ENCODE measurements at places on chromosomes 5 and 9.

GRCh38 chr9:90870621-90871326 is 69.2 kb downstream of the SYK start:
- peak; percentile 46 for DNase-seq

DNA sequence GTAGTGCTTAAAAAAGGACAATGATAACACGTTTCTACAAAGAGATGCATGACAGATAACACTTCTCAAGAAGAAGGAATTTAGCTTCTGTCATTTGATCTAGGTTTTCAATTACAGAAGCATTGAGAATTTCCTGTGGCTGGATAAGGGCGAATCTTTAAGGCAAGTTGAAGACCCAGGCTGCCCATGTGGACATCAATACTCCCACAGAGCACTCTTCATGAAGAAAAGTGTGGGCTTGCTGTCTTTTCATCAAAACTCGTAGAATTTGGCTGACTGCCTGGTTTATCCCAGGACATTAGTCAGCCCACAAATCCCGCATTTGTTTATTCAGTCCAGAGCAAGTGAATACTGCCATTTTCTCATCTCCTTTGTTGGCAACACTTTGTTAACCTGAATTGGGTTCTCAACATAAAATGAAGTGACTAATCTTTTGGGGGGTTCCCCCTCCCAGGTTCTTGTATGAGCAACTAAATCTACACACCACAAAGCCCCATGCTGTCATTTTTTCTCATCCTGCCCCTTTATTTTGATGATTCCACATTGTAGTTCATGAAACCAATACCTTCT is 43.4 kb upstream of the CDKN2B start:
- DNase-seq, result peak; percentile 50

- no peak for DNase-seq
These were observed 27.7 kb downstream of the PKD2L2 start for GRCh38 chr5:137916923-137917322.

GRCh38 chr5:145636371-145636770 is 198.8 kb downstream of the PRELID2 start:
- DNase-seq, result no peak

DNA sequence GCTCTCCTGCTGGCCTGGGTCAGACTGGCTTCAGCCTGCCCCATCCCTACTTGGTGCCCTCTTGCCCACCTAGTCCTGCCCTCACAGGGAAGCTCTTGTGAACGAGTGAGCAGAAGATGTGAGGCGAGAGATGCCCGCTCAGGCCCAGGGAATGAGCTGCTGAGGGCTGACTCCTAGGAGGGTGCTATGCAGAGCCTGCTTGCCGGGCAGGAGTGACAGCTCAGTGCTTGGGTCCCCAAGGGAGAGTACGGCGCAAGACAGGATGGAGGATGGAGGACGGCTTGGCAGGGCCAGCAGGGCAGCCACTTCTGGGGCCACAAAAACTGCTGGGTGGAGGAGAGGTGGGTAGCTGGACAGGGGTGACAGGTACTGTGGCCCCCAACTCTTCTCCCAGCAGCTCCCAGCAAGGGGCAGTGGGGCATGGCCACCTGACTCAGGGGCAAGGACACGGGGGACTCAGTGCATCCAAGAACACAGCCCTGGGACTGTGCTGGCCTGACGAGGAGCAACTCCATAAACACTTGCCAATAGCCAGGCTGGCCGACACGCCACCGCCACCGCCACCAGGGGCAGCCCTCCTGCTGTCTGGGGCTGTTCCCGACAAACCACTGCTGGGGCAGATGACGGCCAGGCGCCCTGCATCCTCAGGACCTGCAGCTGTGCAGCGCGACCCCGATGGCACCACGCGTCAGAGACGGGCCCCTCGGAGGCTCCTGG is 55.6 kb upstream of the UBAC1 start:
- no peak for DNase-seq

DNA sequence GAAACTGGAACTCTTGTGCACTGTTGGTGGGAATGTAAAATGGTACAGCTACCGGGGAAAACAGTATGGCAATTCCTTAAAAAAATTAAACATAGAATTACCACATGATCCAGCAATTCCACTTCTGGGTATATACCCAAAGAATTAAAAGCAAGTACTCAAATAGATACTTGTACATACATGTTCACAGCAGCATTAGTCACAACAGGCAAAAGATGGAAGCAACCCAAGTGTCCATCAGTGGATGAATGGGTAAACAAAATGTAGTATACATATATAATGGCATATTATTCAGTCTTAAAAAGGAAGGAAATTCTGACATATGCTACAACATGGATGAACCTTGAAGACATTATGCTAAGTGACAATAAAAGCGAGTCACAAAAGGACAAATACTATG is 7.4 kb upstream of the SLC22A5 start:
- no peak for DNase-seq

GRCh38 chr5:149063017-149063687 is at the start of gene SH3TC2:
TSS of gene SH3TC2 (minus strand) at chr5:149063062. CDS start at chr5:149063022, 40 bp downstream.
- DNase-seq, result peak; percentile 87

GRCh38 chr5:116410336-116410890 is 164.2 kb downstream of the SEMA6A start:
- no peak for DNase-seq

DNA sequence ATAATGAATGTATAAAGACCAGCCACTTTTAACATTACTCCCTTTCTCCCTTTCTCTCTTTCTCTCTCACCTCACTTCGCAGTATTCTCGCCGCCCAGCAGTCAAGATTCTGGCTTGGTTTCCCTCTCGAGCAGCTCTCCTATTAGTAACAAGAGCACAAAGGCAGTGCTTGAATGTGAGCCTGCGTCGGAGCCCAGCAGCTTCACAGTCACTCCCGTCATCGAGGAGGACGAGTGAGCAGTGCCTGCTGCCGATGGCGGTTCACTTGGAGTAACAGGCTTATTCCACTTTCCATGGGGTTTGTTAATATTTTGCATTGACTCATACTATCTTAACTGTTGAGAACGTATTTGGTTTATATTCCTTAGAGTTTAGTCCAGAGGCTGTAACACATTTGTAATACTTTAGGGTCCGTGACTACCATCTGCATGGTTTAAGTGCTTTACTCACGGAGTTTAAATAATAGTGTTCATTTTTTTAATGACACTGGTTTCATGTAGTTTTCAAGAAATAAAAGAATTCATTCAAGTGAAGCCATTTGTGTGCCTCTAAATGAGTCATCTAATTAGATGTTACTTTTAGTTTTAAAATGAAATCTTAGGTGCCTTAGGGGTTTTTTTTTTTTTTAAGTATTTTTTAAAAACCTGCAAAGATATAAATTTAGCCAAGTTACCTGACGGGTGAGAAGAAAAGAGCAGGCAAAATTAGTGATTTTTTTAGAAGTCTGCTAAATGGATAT is 8.4 kb upstream of the DMRT3 start:
- no peak for DNase-seq

- no peak for DNase-seq
These were observed 109.8 kb downstream of the NR6A1 start for GRCh38 chr9:124661271-124661670.

GRCh38 chr5:134136771-134137170 is 22.3 kb downstream of the TCF7 start:
- DNase-seq, result no peak

DNA sequence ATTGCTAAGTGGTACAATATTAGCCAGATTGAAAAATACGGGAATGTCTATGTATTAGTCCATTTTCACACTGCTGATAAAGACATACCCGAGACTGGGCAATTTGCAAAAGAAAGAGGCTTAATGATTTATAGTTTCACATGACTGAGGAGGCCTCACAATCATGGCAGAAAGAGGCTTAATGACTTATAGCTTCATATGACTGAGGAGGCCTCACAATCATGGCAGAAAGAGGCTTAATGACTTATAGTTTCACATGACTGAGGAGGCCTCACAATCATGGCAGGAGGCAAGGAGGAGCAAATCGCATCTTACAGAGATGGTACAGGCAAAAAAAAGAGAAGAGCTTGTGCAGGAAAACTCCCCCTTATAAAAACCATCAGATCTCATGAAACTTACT is 32.3 kb upstream of the OLFM1 start:
- DNase-seq, result no peak

DNA sequence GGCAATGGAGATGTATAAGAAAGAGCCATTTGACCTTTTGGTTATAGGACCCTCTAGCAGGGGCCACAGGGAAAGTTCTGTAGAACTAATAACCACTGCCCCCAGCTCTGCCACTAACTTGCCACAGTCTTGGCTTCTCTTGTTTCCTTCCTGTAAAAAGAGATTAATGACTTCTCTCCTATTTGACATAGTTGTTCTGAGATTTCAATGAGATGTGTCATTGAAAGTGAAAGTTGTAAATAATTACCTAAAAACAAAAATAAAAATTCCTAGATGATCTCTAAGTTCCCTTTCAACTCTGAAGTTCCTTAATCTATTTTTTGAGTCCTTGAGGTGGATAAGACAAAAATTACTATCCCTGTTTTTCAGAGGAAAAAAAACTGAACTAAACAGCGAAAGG is 1.4 kb upstream of the KIF12 start:
- DNase-seq, result no peak

DNA sequence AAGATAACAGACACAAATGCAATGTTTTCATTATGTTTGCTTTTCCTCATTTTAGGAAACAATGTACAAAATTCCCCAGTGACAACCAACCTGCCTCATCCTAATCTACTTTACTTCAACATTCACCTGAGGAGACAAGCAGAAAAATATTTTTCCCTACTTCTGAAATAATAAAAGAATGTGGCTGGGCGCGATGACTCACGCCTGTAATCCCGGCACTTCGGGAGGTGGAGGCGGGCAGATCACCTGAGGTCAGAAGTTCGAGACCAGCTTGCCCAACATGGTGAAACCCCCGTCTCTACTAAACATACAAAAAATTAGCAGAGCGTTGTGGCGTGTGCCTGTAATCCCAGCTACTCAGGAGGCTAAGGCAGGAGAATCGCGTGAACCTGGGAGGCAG is 36.9 kb downstream of the MYO10 start:
- no peak for DNase-seq

GRCh38 chr5:156402387-156402921 is 75.5 kb downstream of the SGCD start:
- DNase-seq, result no peak

DNA sequence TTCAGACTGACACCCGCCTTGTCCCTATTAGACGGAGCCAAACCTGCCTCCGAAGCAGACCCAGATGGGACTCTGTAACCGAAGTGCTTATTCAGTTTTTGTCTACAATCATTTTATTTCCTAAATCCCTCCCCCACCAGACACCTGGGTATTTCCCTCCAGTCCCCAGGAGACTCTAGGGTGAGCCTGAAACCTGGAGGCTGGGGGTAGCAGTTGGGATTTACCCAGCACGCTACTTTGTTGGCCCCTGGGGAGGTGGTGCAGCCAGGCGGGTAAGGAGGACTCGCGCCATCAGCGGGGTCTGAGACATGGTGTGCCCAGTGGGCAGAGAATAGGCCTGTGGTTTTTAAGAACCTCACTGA is 1.3 kb upstream of the LHX2 start:
- no peak for DNase-seq

GRCh38 chr5:144873076-144873475 is 702.4 kb downstream of the KCTD16 start:
- DNase-seq, result no peak

DNA sequence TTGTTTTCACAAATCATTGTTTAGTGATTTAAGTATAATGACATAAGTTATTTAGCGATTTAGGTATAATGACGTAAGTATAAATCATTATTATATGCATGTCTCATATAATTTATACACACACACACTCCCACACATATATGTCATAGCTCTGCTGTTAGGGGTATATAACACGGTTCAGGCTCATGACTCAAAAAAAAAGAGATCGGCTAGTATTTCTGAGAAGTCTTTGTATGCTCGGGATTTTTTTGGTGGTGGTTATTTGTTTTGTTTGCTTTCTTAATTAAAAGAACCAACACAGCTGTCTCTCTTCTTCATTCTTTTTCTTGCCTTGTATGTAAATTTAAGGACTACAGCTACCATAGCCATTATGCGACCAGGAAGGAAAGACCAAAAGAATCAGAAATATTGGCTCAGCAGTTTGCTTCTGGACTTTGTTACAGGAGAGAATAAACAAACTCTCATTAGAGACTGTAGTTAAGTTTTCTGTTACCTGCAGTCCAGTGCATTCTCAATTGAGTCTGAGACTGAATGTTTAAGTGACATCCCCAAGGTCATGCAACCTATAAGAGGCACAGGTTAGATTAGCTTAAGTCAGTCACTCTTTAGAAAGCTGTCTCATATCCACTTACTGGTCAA is 83.2 kb upstream of the NREP start:
- DNase-seq, result no peak

- no peak for DNase-seq
These were observed 289.8 kb downstream of the SPOCK1 start for GRCh38 chr5:137209232-137209809.

Measured in AG20443 (cell line).